ENCODE measurements at places on chromosomes 2 and 18. TPM values are rescaled to one million over a fixed set of nuclear protein-coding genes. Genes with fewer than 3 reads are reported as not detected.
A peak's percentile ranks its signal among the peaks of the same experiment; 100 is the strongest.

ZNF513 gene
- polyA plus RNA-seq: 32.6 TPM

ST6GAL2 gene
- polyA plus RNA-seq: 74.2 TPM

NR4A2 gene
- polyA plus RNA-seq: 7.6 TPM

CNGA3 gene
- polyA plus RNA-seq: 15.2 TPM

USP37 gene
- polyA plus RNA-seq: 8.7 TPM

KCNG2 gene
- 2.2 TPM for polyA plus RNA-seq

BIN1 gene
- 220 TPM for polyA plus RNA-seq

DNA sequence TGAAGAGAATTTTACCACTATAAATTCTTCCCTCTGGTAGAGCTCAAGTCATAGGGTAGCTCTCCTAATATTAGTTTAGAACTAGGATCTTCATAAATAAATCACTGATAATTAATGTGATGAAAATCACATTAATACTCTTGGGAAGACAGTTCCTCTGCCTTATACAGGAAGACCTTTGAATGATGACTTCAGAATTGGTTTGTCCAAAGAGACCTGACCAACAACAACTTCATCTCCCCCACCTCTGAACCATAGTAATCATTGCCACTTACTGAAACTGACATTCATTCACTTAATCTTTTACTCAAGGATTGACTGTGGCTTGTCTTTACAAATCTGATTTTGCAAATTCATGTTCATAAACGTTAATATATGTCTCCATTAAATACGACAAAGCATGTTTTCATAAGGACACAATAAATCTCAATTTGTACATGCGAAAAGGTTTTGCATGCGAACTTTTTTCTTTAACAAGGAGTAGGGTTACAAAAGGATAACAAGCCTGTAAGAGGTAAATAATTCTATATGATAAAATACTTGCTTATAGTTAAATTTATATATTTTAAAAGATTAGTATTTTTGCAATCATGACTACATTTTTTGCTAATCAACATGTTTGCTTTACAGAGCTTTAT is 61.4 kb downstream of the LRP1B start:
- no peak for DNase-seq

GRCh38 chr2:235149240-235149659 is 197.4 kb downstream of the SH3BP4 start:
- DNase-seq: peak; percentile 78

GRCh38 chr2:30871440-30871839 is 64.2 kb upstream of the CAPN13 start:
- DNase-seq: no peak

GRCh38 chr2:239002954-239003623 is 155.2 kb downstream of the TWIST2 start:
- DNase-seq: peak; percentile 70

DNA sequence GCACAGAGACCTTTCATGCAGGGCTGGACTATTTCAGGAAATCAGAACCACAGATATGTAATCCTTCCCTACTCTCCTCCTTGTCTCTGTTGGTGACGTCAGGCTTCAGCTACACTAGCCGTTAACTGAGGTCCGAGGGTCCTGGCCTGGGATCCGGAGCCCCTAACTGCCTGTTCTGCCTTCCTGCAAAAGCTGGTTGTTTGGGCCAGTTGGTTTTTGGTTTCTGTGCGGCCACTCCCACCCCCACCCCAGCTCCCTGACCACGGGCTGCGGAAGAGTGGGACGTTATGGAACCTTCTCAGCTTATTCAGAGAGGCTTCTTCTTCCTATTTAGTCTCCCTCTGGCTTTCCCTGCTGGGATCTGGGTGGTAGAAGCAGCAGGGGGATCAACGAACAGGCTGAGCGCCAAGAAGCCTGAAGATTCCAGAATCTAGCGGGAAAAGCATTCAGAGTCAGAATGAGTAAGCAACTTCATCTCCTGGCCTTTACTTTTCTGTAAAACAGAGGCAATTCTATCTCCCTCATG is 49.3 kb upstream of the ROCK2 start:
- no peak for DNase-seq

Data from spinal cord (tissue), 10 donors.